ENCODE measurements at places on chromosomes 4 and X.

- no peak for DNase-seq
Measured at GRCh38 chrX:100685997-100686305, 42.0 kb downstream of the SRPX2 start.

DNA sequence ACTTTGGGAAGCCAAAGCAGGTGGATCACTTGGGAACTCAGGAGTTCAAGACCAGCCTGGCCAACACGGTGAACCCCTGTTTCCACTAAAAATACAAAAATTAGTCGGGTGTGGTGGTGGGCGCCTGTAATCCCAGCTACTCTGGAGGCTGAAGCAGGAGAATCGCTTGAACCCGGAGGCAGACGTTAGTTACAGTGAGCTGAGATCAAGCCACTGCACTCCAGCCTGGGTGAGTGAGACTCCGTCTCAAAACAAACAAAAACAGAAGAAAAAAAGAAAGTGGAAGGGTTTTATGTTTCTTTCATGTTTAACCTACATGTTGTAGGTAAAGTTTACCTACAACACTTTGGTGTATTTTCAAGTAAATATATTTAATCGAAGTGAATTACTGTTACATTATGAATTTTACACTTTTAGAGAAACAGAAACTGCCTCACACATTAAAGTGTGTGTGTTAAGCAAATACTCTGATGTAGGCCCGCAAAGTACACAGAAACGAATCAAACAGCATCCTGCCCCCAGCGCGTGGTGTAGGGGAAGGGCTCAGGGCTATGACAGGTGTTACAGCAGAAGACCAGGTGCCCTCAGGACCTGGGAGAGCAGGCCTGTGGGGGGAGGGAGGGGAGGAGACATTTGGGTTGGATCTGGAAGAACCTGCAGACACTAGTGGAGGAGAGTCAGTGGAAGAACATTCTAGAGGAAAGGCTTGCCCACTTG lies 39.0 kb downstream of the PTTG2 start:
- DNase-seq, result no peak

DNA sequence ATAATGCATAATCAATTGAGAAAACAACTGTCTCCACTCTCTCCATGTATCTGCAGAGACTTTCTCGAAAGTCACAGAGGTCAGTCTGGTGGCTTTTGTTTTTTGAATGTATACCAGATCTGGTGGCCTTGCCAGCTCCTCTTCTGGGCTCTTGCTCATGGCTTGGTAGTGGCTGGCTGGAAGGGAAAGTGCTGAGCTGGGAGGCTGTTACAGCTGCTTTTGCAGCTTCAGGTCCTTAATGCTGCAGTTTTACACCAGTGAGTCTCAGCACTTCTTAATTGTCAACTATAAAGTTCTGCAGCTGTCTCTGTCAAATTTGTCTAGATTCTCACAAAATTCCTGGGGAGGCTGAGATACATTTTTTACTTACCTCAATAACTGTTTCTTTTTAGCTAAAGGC lies 390.0 kb downstream of the GRXCR1 start:
- no peak for DNase-seq

DNA sequence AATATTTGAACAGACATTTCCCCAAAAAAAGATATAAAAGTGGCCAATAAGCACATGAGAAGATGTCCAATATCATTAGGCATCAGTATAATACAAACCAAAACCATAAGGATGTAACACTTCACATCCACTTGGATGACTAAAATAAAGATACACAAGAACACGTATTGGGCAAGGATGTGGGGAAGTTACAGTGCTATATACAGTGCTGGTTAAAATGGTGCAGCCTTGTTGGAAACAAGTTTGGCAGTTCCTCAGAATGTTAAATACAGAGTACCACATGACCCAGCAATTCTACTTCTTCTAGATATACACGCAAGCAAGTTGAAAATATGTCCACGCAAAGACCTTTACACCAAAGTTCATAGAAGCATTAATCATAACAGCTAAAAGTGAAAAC lies 58.9 kb downstream of the HAUS3 start:
- no peak for DNase-seq

- DNase-seq, result no peak
Measured at GRCh38 chr4:75733369-75733768, 9.0 kb downstream of the USO1 start.

GRCh38 chr4:20185103-20185502 lies 66.6 kb upstream of the SLIT2 start:
- no peak for DNase-seq

DNA sequence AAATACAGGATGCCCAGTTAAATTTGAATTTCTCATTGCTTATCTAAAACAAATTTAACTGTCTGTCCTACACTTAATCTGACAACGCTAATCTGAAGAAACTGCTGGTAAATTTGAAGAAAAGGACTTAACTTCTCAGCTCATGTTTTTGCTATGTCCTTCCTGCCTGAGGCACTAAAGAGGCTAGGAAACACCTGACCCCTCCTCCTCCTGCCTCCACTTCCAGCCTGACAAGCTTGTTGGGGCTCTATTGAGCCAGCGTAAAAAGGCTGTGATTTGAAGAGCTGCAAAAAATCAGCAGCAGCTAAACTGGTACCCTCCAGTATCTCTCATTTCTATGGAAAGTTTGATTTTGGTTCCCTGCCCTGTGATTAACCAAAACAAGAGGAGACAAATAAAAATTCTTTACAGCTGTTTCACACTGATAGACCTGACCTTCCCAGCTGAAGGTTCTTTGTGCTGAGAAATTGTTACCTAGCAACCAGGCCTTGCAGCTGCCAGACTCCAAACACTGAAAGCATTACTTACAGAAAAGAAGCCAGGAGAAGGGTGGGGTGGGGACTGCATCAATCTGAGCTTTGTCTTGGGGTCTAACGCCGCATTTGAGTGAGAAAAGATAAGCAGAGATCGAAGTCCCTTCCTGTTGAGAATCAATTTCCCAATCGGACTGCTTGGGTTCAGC lies 35.0 kb downstream of the DCX start:
- DNase-seq, result peak; percentile 0

DNA sequence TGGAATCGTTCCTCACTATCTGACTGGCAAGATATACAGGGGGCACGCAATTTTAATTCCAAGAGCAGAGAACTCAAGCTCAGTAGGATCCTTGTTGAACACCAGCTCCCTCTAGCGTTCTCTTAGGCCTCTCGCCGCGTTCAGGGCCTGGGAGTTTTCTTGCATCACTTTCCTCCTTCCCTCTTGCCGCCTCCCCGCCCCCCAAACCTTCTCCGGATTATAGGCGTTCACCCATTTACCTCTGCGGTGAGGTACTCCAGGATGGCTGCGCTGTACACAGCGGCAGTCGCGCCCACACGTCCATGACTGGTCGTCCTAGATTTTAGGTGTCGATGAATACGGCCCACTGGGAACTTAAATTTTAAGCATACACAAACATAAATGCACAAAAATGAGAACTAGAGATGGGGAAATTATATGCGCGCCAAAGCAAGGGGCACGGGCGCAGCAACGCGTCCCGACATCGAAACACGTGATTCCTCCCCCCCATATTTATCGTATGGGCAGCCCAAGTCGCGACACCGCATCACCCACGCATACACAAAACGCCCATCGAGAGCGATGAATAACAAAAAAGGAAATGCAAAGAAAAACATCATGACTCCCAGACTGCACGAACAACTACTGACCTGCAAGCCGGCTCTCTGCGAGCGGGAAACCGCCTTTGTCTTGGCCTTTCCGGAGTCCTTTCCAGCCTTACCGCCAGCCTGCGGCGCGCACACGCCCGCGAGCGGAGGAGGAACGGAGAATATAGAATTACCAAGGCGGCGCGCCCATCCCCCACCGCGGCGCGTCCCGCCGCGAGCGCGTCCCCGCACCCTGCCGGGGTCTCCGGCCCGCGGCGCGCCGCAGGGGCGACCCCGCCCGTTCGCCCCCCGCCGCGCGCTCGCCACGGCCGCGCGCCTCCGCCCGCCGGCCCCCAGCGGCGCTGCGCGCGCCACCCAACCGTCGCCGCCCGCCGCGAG lies 759 bp downstream of the H2AZ1 start:
- DNase-seq, result peak; percentile 68

DNA sequence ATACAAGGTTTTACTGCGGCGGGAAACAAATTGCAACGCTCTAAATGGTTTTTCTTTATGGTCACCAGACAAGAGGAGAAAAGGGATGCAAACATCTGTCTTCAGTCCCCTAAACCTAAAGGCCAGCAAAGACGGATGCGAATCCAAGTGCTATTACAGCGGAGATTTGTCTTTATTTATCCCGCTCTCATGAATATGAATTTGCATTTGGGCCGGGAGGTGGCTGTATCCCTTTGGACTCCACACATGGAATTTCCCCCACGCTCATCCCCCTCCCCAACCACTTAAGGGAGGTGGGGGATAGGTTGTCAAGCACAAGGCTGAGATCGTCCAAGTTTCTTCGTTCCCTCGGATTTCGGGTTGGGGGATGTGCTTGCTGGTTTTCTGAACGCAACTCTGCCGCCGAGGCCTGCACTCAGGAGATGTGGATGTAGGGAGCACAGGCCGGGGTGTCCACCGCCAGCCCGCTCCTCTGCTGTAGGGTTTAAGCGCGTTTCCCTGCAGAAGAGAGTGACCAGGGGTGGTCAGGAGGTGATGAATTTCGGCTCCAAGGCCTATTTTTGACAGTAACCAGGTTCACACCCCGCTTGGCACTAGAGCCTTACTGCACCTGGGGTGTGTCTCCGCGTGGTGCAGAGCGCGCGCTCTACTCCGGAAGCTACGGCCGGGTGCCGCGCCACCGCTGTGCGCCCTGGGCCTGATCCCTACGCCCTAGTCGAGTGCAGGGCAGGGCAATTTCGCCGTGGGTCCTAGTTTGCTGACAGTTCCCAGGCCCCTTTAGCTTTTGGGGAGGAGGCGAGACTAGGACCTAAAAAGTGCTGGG lies 2.3 kb upstream of the PHOX2B start:
- no peak for DNase-seq

GRCh38 chr4:145681956-145682355 lies 2.0 kb downstream of the C4orf51 start:
- no peak for DNase-seq

DNA sequence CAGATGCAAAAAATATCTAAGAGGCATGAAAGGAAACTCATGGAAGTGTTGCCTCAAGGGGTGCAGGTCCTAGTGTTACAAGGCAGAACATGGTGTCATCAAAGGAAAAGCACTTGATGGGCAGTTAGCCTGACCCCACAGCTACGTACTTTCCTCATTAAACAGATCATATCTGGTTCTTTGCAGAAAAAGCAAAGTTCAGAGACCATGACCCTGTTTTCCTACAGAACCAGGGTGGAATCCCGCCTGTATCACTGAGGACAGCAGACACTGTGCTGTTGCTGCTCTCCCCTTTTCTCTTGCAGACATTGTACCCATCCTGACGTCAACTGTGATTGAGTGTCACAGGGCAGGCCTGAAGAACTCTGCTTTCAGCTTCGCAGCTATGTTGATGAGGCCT lies 91.7 kb downstream of the RFC1 start:
- DNase-seq, result no peak

GRCh38 chr4:80072228-80072743 lies 743 bp downstream of the ANTXR2 start:
- no peak for DNase-seq

GRCh38 chrX:83916525-83916924 lies 55.6 kb downstream of the CYLC1 start:
- no peak for DNase-seq

GRCh38 chrX:45479835-45480422 lies 279.3 kb upstream of the DIPK2B start:
- DNase-seq, result no peak

GRCh38 chr4:102809190-102809589 lies 18.2 kb downstream of the UBE2D3 start:
- DNase-seq, result no peak

GRCh38 chrX:105821471-105822121 lies 743 bp upstream of the NRK start:
- DNase-seq, result no peak

- DNase-seq, result no peak
Measured at GRCh38 chrX:46236411-46236810, 308.8 kb downstream of the ZNF674 start.

DNA sequence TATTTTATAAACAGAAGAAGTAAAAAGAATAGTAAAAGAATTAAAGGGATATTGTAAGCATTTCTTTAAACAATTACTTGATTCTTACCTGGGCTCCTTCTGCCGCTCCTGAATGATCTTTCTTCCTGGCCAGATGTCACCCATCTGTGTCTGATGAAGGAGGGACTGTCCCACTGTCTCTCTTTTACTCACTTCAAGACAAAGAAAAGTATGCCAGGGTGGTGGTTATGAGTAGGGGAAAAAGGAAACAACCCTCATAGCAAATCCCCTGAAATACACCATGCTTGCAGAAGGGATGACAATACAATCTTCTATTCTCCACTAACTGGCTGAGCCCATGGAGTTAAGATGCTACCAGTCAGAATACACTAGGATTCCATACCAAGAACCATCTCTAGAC lies 31.1 kb downstream of the SYTL4 start:
- no peak for DNase-seq

- DNase-seq, result peak; percentile 9
Measured at GRCh38 chr4:83334425-83335241, at the start of gene HPSE. Gene HPSE, minus strand, starts transcription at chr4:83334848. Its CDS starts 66 bp downstream, at chr4:83334782.

DNA sequence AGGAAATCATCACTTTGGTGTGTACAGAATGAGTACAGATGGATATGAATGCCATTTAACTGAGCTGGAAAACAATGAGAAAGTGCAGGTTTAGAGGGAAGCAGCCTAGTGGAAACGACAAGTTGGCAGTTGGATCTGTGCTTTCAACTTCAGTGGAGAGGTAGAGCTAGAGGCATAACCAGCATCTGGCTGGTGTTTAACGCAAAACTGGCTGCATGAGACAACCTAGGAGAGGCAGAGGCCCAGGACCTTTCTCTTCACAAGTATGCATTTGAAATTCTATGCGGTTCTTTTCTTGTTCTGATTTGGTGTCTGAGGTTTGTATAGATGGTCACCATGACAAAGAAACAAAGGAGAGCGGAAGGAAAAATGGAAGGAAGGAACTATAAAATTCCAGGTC lies 63.1 kb downstream of the ANXA5 start:
- no peak for DNase-seq

GRCh38 chrX:48475296-48475695 lies 703 bp upstream of the FTSJ1 start:
- DNase-seq, result no peak

DNA sequence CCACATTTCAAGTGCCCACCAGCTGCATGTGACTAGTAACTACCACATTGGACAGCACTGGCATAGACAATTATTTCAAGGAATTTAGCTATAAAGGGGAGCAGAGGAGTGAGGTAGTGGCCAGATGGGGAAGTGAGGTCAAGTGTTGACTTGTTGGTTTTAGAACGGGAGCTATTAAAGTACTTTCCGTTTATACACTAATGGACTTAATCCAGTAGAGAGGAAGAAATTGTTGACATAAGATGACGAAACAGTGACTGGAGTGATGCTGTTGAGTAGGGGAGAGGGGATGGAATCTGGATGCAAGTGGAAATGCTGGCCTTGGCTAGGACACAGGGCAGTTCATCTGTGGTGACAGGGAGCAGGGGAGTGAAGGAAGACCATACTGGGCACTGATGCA lies 154.4 kb downstream of the AMMECR1 start:
- no peak for DNase-seq

GRCh38 chr4:164799410-164799809 lies 45.5 kb downstream of the SMIM31 start:
- no peak for DNase-seq

DNA sequence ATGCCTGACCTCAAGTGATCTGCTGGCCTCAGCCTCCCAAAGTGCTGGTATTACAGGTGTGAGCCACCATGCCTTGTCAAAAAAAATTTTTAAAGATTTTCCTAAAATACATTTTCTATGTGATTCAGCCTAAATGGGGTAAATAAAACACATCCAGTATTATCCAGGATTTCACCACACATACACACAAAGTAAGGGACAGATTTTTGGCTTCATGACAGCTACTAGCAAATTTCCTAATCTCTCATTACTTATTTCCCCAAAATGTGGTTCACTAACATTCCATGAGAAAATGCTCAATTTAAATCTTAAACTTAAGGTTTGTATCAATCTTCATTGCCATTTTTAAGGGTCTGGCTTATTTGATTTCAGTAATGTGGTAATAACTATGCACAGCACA lies 348.5 kb upstream of the INTU start:
- DNase-seq, result no peak

Data from nucleus accumbens (tissue), 56 donors.